ENCODE measurements at places on chromosomes 13 and 19. TPM values are rescaled to one million over a fixed set of nuclear protein-coding genes. Genes with fewer than 3 reads are reported as not detected.

DNA sequence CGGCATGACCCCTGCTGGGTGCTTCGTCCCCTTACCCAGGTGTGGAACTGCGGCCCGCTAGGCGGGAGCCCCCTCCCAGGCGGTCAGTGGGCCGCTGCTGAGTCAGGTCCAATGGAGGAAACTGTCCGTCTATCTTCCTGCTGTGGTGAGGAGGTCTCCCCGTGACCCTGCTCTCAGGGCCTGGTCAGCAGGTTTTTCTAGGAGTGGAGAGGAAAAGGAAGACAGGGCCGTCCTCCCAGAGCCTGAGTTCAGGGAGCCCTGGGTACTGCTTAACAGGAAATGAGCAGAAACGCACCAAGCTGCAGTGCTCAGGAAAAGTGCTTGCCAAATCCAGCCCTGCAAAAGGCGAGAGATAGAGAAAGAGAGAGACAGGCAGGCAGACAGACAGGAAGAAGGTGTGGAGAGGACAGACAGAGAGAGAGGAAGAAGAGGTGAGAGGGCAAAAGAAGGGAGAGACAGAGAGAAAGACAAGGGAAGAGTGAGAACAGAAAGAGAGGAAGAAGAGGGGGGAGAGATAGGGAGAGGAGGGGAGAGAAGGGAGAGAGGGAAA lies 10.3 kb downstream of the SH3GL1 start:
- no peaks in the 10 kb centered on the region for H3K4me1 ChIP-seq
- H3K27ac ChIP-seq: no peak overlapping the region
- peak overlapping the region; percentile 24 for H3K4me3 ChIP-seq
- H3K27me3 ChIP-seq: no peaks in the 10 kb centered on the region
- DNase-seq: no peak

GRCh38 chr19:58097781-58098681 lies at the start of gene ZSCAN18:
TSS of gene ZSCAN18 (minus strand) at chr19:58098231. CDS start at chr19:58090267, 7,964 bp downstream.
- peak; percentile 99 for DNase-seq
- peak within 1 kb of the TSS; percentile 87 for H3K4me3 ChIP-seq
- peaks cover 9% of the 10 kb centered on the region for H3K36me3 ChIP-seq
- H3K4me1 ChIP-seq: peaks cover 6% of the 10 kb centered on the region
- H3K27me3 ChIP-seq: no peaks in the 10 kb centered on the region

DNA sequence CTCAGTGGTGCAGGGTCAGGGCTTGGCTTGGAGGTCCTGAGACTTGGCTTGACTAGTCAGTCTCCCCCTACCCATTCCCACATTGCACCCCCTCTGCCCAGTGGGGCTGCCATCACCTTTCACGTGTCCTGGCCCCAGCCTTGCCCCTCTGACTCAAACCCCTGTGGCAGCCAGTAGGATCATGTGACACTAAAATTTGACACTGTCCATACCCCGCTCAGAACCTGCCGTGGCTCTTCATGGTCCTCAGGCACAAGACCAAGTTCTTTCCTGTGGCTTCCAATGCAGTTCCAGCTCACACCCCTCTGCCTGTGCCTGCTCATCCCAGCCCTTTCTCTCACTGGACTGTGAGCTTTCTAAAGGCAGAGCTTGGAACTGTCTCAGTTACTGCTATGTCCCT lies 2.2 kb downstream of the PSMD8 start:
- no peaks in the 10 kb centered on the region for H3K4me1 ChIP-seq
- no peak for DNase-seq

- no peak for DNase-seq
- H3K27ac ChIP-seq: no peak overlapping the region
- no peaks in the 10 kb centered on the region for H3K36me3 ChIP-seq
- H3K27me3 ChIP-seq: no peaks in the 10 kb centered on the region
- H3K4me1 ChIP-seq: no peaks in the 10 kb centered on the region
Observed at GRCh38 chr13:44643256-44643655, 67.1 kb upstream of the TSC22D1 start.

Gene VSTM1
- total RNA-seq: 0.48 TPM

DNA sequence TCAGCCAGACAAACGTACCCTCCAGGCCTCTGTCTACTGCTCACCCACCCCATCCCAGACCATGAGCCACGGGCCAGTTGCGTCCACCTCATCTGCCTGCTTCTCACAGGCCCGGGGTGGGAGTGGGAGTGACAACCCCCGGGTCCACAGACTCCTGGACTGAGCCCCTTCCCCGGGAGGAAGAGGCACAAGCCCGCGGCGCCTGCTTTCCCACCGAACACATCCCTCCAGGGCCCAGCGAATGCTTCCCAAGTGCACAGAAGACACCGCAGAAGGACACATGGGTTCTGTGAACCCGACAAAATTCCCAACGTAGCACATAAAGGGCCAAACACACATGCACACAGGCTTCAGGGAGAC lies 18.0 kb upstream of the PLPP2 start:
- no peak overlapping the region for H3K4me3 ChIP-seq
- H3K36me3 ChIP-seq: peaks cover 32% of the 10 kb centered on the region
- H3K27me3 ChIP-seq: no peaks in the 10 kb centered on the region
- no peak for DNase-seq
- H3K4me1 ChIP-seq: no peaks in the 10 kb centered on the region

Gene ZNF112
- 4.2 TPM for total RNA-seq

DNA sequence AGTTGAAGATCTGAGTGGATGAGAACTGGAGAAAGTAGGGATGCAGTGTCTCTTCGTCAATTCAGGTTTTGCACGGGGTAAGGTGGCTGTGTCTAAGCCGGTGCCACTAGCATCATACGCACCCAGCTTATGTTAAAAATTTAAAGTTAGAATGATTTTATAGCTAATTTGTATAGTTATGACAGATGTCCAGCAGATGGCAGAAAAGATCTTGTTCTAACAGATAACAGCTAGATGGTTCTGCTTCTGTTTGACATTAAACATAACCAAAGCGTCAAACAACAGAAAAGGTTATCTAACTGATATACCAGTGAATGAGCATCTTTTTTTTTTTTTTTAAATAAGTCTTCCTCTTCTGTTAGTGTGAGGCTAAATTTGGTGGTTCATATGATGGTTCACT lies 18.8 kb upstream of the EDDM13 start:
- peaks cover 2% of the 10 kb centered on the region for H3K36me3 ChIP-seq
- H3K4me1 ChIP-seq: no peaks in the 10 kb centered on the region
- no peak overlapping the region for H3K27ac ChIP-seq
- no peak overlapping the region for H3K4me3 ChIP-seq
- no peaks in the 10 kb centered on the region for H3K27me3 ChIP-seq

DNA sequence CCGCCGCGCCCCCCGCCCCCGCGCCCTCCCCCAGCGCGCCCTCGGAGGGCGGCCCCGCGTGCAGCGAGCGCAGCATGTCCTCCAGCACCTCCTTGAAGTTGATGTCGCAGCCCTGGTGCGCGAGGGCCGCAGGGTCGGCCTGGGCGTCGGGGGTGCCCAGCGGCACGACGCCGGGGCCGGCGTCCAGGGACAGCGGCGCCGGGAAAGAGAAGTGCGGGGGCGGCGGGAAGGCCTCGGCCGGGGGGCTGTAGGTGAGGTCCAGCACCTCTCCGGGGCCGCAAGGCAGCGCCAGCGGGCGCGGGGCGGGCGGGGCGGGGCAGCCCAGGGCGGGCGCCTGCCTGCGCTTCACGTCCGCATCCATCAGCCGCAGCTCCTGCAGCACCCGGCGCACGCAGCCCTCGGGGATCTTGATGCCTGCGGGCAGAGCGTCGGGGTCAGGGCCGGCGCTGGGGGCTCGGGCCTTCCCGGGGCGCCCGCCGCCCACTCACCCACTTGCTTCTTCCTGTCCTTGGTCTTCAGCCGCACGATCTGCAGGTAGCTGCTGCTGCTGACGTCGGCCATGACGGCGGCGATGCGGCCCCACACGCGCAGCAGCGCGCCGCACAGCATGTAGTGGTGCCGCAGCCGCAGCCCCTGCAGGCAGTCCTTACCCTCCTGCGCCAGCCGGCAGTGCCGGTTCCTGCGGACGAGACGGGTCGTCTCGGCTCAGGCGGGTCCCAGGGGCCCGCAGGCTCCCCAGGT lies 4.7 kb downstream of the GPX4 start:
- H3K27me3 ChIP-seq: no peaks in the 10 kb centered on the region
- H3K4me3 ChIP-seq: no peak overlapping the region
- no peak for DNase-seq

- no peaks in the 10 kb centered on the region for H3K27me3 ChIP-seq
- no peak overlapping the region for H3K4me3 ChIP-seq
- no peaks in the 10 kb centered on the region for H3K36me3 ChIP-seq
- 0 out of 2 replicates have a peak, but pooled peaks cover 2% of the 10 kb centered on the region for H3K4me1 ChIP-seq
Observed at GRCh38 chr19:14369399-14370168, 11.7 kb upstream of the ADGRE5 start.

DNA sequence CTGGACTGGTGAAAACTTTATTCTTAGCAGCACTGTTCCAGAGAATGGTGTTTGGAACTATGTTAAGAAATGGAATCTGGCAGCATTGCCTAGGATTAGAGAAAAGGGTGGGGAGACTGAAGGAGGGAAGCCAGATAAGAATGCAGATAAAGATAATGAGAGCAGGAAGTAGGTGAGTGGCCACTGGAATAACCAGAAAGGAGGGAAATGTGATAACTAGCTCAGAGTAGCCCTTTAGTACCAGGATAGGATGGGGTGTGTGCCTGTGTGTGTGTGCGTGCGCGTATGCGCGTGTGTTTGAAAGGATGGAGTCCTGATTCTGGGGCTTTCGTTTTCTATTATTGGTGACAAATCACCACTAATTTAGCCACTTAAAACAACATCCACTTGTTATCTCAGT lies 33.4 kb upstream of the FRY start:
- no peaks in the 10 kb centered on the region for H3K27me3 ChIP-seq
- no peak for DNase-seq
- H3K4me3 ChIP-seq: no peak overlapping the region
- H3K36me3 ChIP-seq: peaks cover 2% of the 10 kb centered on the region
- no peak overlapping the region for H3K27ac ChIP-seq

Gene SIGLEC8
- not detected for total RNA-seq

Gene COG6
- total RNA-seq: 17.0 TPM

DNA sequence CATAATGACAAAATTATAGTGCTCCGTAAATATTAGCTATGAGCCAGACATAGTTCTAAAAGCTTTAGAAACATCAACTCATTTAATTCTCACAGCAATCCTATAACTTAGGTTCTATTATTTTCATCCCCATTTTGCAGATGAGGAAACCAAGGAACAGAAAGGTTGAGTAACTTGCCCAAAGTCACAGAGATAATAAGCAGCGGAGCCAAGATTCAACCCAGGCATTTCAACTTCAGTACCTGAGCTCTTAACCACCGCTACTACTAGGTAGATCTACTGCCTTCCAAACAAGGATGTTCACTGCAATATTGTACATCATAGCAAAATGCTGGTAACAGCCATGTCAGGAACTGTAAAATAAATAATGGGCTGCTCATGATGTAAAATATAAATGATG lies 39.9 kb downstream of the ELF1 start:
- no peaks in the 10 kb centered on the region for H3K27me3 ChIP-seq
- H3K4me3 ChIP-seq: no peak overlapping the region
- DNase-seq: no peak
- H3K27ac ChIP-seq: no peak overlapping the region
- H3K4me1 ChIP-seq: no peaks in the 10 kb centered on the region

DNA sequence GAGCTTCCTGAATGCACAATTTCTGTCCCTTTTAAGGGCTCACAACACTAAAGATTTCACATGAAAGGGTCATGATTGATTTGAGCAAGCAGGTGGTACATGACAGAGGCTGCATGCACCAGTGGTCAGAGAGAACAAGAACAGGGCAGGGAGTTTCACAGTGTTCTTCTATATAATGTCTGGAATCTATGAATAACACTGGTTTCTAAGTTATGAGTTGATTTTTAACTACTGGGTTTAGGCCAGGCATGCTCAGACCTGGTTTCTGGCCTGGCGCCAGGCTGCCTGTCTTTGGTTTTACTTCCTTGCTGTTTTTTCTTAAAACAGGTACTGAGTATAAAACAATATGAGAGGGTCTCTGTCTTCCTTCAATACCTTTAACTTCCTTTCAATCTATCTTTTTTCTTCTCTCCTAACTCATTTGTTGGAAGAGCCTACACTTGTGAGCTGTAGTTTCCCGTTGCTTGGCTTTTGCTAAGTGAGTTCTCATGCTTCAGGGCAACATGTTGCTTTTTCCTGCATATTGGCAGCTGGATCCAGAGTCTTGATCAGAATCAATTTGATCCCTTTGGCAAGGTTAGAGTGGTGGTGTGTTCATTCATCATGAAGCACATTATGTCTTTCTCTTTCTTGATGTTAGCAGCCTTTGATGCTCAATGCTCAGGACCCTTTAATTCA lies 38.5 kb upstream of the FGF14 start:
- H3K27ac ChIP-seq: no peak overlapping the region
- no peak for DNase-seq
- H3K27me3 ChIP-seq: no peaks in the 10 kb centered on the region
- peaks cover 5% of the 10 kb centered on the region for H3K36me3 ChIP-seq

Gene IGFLR1
- 2.9 TPM for total RNA-seq

GRCh38 chr13:75847588-75847987 lies 211.5 kb downstream of the LMO7 start:
- DNase-seq: no peak

- no peaks in the 10 kb centered on the region for H3K4me1 ChIP-seq
- no peaks in the 10 kb centered on the region for H3K36me3 ChIP-seq
- no peak for DNase-seq
- H3K27me3 ChIP-seq: no peaks in the 10 kb centered on the region
- H3K27ac ChIP-seq: no peak overlapping the region
- no peak overlapping the region for H3K4me3 ChIP-seq
Observed at GRCh38 chr13:114077099-114077932, 55.1 kb downstream of the RASA3 start.

Gene SYT5
- 3.0 TPM for total RNA-seq

GRCh38 chr19:18128044-18128443 lies 24.9 kb upstream of the PIK3R2 start:
- no peak overlapping the region for H3K27ac ChIP-seq
- H3K4me1 ChIP-seq: no peaks in the 10 kb centered on the region
- peaks cover 53% of the 10 kb centered on the region for H3K36me3 ChIP-seq
- DNase-seq: no peak
- H3K4me3 ChIP-seq: no peak overlapping the region

Gene SPRY2
- 55.4 TPM for total RNA-seq

Gene ELL
- total RNA-seq: 15.5 TPM

Gene FCAR
- total RNA-seq: not detected

DNA sequence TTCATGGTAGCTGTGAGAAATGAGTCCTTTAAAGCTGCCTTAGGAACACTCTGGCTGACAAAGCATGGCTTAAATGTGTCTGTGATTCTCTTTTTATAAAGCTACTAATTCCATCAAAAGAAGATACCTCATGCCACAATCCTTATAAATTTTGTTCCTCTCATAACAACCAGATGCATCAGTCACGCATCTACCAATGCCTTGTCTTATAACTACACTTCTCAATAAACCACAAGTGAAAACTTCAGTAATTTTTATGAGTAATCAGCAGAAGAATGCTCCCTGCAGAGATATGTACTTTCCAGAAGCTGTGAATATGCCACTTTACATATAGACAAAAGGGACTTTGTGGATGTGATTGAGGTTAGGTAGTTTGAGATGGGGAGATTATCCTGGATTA lies 147.8 kb downstream of the SUCLA2 start:
- H3K27me3 ChIP-seq: no peaks in the 10 kb centered on the region
- no peaks in the 10 kb centered on the region for H3K4me1 ChIP-seq
- H3K4me3 ChIP-seq: no peak overlapping the region
- H3K36me3 ChIP-seq: peaks cover 2% of the 10 kb centered on the region

Data from H9 (cell line).